Cortex of kidney (tissue), 1 donor: ENCODE measurements at places on chromosomes 3 and 15.

DNA sequence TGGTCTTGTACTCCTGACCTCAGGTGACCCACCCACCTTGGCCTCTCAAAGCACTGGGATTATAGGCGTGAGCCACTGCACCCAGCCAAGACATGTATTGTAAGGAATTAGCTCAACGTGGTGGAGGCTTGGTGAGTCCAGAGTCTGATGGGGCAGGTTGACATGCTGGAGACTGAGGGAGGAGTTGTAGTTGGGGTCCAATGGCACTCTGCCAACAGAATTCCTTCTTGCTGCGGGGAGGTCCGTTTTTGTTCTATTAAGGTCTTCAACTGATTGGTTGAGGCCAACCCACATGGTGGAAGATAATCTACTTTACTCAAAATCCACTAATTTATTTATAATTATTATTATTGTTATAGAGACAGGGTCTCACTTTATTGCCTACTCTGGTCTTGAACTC lies 30.1 kb downstream of the PLA2G4D start:
- DNase-seq = no peak

GRCh38 chr3:38707730-38708129 lies 58.2 kb upstream of the SCN5A start:
- no peak for DNase-seq

DNA sequence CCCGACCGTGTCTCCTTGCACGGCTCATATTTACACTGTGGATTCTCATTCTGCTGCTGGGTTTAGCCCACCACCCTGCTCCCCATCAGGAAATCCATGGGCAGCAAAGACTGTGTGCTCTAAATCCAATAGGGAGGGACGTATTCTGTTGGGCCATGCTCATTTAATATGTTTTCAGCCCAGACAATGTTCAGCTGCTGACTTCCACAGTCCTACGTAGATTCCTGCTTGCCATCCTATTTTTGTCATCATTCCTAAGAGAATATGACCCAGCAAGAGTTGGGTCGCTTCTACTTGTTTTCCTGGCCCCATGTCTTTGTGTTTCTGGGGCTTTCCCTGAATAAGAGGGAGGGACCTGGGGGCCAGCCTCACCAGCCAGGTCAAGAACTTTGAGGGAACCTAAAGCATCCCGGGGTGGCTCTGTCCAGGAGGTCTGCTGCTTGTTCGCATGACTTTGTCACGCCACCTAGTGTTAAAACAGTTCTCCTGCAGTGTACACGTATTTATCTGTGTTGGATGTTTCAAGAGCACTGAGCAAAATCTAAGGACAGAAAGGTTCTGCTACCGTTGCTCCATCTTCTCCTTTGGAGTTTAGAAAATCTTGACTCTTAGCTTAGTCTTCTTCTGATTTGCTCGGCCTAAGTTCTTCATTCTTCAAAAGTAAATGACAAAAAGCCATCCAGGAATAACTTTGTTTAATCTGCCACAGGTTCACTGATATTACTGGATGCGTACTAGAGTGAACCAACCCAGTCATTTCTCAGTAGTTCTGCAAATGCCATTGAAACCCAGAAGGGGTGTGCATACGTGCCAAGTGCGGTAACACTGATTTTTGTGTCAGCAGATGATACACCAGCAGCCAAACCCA lies 79.8 kb upstream of the NR2E3 start:
- DNase-seq = no peak

DNA sequence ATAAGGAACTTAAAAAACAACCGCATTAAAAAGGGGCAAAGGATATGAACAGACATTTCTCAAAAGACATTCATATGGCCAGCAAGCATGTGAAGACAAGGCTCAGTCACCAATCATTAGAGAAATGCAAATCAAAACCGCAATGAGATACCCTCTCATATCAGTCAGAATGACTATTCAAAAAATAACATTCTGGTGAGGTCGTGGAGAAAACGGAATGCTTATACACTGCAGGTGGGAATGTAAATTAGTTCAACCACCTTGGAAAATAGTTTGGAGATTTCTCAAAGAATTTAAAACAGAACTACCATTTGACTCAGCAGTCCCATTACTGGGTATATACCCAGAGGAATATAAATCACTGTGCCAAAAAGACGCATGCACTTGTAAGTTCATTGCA lies 496.6 kb upstream of the SGO1 start:
- DNase-seq = no peak

DNA sequence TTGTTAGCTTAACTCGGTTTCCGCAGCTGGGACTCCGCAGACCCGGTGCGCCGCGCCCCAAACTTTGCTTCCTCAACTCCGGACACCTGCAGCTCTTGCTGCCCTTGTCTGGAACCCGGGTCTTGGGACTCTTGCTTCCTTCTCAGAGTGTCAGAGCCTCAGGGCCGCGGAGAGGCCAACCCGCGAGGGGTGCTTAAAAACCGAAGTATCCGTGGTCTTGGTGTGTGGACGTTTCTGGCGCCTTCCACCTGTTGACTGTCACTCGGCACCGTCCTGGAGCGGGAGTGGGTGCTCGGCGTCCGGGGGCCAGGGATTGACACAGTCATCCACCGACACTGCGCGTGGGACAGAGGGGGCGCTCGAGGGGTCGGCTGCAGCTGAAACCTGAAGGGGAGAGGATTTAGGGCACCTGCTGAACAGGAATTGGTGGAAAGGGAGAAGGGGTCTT lies 386 bp downstream of the SQOR start:
- DNase-seq = no peak

GRCh38 chr3:127406309-127407025 lies 118.6 kb upstream of the PRR20G start:
- DNase-seq = no peak

DNA sequence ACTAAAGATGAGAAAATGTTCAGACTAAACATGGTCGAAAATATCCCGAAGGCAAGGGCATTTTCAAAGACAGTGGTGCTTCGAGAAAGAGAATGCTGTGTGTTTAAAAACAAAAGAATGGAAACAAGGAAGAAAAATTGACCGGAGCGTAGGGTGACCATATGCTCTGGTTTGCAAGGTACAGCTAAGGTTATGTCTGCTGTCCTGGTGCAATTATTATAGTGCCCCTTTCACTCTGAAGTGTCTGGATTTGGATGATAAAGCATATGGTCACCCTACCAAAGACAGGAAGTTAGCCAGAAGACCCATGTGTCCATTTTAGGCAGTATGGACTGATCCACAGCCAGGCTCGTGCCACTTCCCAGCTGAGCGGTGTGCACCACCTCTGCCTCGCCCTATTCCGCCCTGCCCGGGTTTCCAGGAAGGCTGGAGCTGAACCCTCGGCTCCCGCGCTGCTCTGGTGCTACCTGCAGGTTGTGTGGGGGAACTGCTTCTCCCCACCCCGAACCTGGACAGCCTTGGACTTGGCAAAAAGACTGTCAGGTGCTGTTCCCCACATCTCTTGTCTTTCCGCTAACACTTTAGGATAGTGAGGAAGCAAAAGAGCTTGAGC lies 25.2 kb downstream of the GOLGA6D start:
- no peak for DNase-seq

- DNase-seq = no peak
Observed at GRCh38 chr3:100915706-100916495, 77.3 kb downstream of the ABI3BP start.

DNA sequence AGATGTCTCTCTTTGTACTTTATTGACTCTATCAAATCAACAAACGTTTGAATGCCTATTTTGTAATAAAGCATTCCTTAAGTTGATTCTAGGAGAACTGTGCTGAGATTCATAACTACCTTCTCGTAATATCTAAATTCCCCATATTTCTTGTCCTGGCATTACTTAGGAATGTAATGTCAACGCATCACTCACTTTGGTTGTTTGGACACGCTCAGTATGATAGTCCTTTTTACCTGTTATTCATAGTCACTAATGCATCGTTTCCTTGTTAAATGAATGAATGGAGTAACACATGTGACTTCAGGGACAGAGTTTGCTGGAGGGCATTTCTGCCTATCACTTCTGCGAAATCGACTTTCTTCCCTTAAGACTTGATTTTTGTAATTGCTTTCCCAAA lies 44.1 kb upstream of the RASGRP1 start:
- no peak for DNase-seq

GRCh38 chr15:98555173-98555515 lies 93.2 kb upstream of the IGF1R start:
- no peak for DNase-seq

- DNase-seq = no peak
Observed at GRCh38 chr3:28295898-28296490, 52.5 kb upstream of the ZCWPW2 start.

GRCh38 chr15:70140543-70141375 lies 43.0 kb upstream of the TLE3 start:
- no peak for DNase-seq

GRCh38 chr15:25759421-25759820 lies 103.7 kb downstream of the ATP10A start:
- DNase-seq = no peak

DNA sequence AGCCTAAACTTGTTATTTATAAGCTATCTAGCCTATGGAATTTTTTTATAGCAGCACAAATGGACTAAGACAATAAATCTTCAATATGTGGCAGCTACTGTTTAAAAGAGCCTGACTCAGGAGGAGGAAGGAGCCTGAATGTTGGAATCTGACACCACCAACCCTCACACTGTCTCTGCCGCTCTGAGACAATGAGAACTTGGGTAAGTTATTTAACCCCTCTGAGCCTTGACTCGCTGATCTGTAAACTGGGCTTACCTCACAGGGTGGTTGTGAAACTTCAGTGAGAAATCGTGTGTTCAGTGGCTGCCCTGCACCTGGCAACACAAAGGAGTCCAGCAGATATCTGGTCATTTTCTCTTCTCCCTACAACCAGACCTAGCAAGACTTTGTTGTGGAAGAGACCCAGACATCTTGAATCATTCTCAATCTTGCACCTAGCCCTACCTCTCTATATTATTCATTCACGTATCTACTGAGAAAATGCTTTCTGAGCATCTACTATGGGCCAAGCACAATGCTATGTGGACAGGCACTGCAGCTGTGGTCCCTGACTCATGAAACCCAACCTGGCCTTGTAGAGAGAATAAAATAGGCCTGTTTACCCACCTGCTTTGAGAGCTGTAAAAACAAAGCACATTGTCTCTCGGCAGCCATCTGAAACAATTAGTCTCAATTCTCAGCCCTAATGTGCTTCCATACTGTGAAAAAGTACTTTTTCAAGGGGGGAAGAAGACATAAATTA lies 81.9 kb upstream of the SLC25A36 start:
- no peak for DNase-seq

GRCh38 chr15:99763827-99764226 lies 30.6 kb upstream of the LYSMD4 start:
- DNase-seq = no peak

DNA sequence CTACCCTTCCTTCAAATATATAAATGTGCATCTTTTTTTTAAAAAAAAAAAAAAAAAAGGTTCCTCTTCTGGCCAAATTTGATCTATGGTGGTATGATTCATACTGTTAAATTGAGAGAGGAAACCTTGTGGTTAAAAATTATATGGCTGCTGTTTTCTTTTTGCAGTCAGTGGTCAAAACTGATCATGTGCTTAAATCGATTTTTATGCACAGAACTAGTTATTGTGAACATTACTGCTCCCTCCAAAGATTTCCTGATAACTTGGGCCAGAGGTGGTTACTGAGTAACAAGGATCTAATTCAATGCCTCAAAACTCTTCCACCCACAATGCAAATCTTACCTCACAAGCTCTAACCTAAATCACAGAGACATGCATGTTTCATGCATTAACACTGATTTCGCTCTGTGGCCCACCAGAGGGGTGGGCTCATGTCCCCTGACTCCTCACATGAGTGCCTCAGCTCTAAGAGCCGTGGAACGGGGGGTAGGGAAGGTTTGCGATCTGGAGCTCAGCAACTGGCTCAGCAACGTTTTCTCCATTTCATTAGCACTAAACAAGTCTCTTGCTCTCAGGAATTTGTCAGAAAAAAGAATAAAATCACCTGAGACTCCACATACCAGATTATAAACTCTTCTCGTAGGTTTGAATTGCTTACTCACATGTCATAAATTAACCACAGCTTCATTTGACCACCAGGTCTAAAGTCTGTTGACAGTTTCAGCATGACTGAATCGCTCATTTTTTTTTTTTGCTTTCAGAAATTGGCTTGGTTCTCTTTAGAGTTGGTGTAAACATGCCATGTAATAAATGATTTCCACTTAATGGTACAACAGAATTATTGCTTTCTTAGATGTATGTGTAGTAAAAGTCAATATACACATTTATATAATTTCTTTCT lies 280.4 kb downstream of the CD47 start:
- no peak for DNase-seq

GRCh38 chr15:98853161-98853560 lies 154.4 kb downstream of the PGPEP1L start:
- no peak for DNase-seq

- DNase-seq = no peak
Observed at GRCh38 chr15:82972990-82973389, 13.0 kb upstream of the RAMAC start.
